Activated naive CD4-positive, alpha-beta T cell treated with anti-CD3 and anti-CD28 coated beads, Interleukin-2, amount 50 U/mL, for 72 hours (primary cell): ENCODE measurements at places on chromosomes 11 and 22. TPM values are rescaled to one million over a fixed set of nuclear protein-coding genes. Genes with fewer than 3 reads are reported as not detected.

- no peak for DNase-seq
Measured at GRCh38 chr11:73323464-73323863, 15.4 kb downstream of the ARHGEF17 start.

- peak; percentile 88 for DNase-seq
Measured at GRCh38 chr22:39090426-39091064, 6.5 kb upstream of the APOBEC3H start.

- DNase-seq: no peak
Measured at GRCh38 chr11:124069429-124070401, 28.6 kb upstream of the OR10G7 start.

DNA sequence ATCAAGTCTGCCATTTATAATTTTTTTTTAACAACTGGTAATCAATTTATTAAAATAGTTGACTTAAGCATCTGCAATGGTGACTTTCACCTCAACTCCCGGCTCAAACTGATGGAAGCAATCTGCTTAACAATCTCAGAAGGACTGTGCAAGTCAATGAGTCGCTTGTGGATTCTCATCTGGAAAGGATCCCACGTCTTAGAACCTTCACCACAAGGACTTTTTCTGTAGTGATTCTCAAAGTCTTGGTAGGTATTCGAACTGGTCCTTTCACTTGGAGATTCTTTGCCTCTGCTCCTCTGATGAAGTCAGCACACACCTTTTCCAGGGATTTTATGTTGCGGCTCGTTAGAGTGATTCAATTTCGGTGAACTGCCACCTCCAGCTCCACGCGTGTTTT, 7.3 kb downstream of the RSF1 start:
- no peak for DNase-seq

GRCh38 chr11:64110465-64111375, 55.2 kb downstream of the MACROD1 start:
- no peak for DNase-seq

DNA sequence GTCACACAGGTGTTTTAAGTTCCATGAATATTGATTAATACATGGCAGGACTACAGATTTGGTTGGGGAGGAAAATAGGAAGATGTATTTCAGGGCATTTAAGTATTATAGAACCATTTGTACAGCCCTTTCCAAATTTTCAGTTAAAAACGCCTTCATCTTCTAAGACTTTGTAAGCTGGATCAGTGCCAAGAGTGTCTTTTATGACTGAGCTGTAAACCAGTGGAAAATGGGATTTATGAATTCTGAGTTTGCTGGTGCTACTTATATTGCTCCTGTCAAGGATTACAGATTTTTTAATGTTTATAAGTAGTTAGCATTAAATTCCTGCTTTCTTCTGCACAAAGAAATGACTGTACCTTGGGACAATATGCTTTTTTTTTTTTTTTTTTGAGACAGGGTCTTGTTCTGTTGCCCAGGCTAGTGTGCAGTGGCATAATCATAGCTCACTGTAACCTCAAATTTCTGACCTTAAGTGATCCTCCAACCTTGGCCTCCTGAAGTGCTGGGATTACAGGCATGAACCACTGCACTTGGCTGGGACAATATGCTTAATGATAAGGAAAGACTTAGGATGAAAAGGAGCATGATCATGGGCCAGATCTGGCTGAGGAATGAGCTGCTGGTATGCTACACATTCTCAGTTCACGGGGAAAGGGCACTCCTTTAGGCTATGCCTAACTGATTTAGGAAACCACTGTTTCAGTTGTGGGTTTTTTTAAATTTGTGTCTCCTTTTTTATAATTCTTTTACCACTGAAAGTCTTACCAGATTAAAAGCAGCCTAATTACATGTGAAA, 113.6 kb upstream of the MTNR1B start:
- no peak for DNase-seq

The WBP2NL gene
- total RNA-seq: 0.39 TPM

The OR51B5 gene
- total RNA-seq: 0.34 TPM

DNA sequence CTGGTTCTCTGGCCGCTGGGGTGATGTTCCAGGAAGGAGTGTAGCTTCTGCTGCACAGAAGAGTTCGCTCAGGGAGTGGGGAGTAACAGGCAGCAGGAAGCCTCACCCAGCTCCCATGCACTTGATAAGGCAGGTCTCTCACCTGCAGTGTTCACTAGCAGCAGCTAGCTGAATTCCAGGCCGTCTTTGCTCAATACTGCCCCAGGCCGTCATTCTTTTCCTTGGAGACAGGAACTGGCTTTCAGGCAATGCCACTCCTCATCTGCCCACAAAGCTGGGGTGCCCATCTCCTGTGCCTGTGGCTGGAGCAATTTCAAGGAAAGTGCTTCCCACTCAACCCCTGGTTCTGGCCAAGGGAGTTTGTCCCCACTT, 66.1 kb downstream of the ARHGAP42 start:
- no peak for DNase-seq

DNA sequence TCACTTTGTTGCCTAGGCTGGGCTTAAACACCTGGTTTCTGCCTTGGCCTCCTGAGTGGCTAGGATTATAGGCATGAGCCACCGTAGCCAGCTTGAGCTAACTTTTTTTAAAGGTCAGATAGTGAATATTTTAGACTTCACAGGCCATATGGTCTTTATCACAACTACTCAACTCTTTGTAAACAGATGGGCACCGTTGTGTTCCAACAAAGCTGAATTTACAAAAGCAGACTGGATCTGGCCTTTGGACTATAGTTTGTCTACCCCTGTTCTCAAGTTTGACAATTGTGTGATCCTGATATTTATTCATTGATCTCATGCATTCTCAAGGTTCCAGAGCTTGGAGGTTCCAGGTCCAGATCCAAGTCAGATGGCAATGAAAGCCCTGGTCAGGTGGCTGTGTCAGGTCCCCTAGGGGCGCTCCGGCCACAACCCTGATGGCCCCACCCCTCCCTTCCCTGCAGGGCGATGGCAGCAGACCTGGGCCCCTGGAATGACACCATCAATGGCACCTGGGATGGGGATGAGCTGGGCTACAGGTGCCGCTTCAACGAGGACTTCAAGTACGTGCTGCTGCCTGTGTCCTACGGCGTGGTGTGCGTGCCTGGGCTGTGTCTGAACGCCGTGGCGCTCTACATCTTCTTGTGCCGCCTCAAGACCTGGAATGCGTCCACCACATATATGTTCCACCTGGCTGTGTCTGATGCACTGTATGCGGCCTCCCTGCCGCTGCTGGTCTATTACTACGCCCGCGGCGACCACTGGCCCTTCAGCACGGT, 15.8 kb downstream of the P2RY2 start:
- DNase-seq: no peak

- DNase-seq: no peak
Measured at GRCh38 chr11:9820260-9820659, 156.4 kb downstream of the SWAP70 start.

DNA sequence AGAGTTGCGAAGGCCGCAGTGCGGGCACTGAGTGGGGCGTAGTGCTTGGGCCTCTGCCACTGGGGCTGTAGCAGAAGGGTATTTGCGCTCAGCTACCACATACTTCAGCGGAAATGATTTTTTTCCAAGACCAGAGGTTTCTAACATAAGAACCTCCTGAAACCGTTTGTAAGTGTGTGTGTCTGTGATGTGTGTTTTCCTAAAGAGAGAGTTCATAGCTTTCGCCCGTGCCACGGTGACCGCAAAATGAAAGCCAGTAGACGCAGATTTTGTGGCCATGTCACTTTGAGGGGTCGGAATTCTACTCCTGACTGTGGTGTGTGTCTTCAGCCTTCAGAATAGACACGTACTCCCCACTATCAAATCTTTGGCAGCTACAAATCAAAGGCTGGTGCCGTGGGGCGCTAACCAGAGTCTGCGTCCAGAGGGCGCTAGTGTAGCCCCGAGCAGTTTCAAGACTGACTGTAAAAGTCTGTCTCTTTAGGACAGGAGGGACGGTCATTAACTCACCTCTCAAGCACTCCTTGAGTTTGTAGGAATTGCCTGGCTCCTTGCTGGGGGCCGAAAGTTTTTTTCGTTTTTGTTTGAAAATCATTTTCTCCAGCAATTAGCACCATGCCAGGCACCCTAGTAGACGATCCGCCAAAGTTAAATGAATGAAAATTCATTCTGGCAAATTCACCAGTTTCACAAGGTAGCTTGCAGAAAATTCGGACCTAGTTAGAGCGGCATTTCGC, 2.5 kb upstream of the CALCA start:
- DNase-seq: peak; percentile 73

The OR8G5 gene
- total RNA-seq: not detected
